ENCODE measurements at places on chromosomes 12 and 14. TPM values are rescaled to one million over a fixed set of nuclear protein-coding genes. Genes with fewer than 3 reads are reported as not detected.

The KCNH3 gene
- 0.10 TPM for total RNA-seq

The CCDC184 gene
- 0.22 TPM for total RNA-seq

The KSR2 gene
- not detected for total RNA-seq

The LTBP2 gene
- 210 TPM for total RNA-seq

The FAM186B gene
- total RNA-seq = 0.27 TPM

The RD3L gene
- total RNA-seq = not detected

- no peak for DNase-seq
- no peaks in the 10 kb centered on the region for H3K4me1 ChIP-seq
- H3K27ac ChIP-seq = no peak overlapping the region
- H3K36me3 ChIP-seq = no peaks in the 10 kb centered on the region
- no peak overlapping the region for H3K4me3 ChIP-seq
Measured at GRCh38 chr12:22160396-22161003, 114.5 kb downstream of the CMAS start.

- no peaks in the 10 kb centered on the region for H3K27me3 ChIP-seq
- no peak for DNase-seq
- peaks cover 5% of the 10 kb centered on the region for H3K4me1 ChIP-seq
- no peaks in the 10 kb centered on the region for H3K36me3 ChIP-seq
- no peak overlapping the region for H3K4me3 ChIP-seq
Measured at GRCh38 chr12:2234646-2235350, 182.0 kb downstream of the CACNA1C start.

GRCh38 chr14:102525219-102525928, 15.8 kb upstream of the ANKRD9 start:
- H3K27ac ChIP-seq = peak overlapping the region; percentile 94
- DNase-seq = no peak
- H3K27me3 ChIP-seq = no peaks in the 10 kb centered on the region
- H3K4me3 ChIP-seq = peak overlapping the region; percentile 77

GRCh38 chr12:107749083-107749482, 11.9 kb downstream of the PRDM4 start:
- no peak for DNase-seq
- H3K27ac ChIP-seq = no peak overlapping the region
- no peaks in the 10 kb centered on the region for H3K27me3 ChIP-seq
- H3K36me3 ChIP-seq = peaks cover 23% of the 10 kb centered on the region
- peaks cover 5% of the 10 kb centered on the region for H3K4me1 ChIP-seq

DNA sequence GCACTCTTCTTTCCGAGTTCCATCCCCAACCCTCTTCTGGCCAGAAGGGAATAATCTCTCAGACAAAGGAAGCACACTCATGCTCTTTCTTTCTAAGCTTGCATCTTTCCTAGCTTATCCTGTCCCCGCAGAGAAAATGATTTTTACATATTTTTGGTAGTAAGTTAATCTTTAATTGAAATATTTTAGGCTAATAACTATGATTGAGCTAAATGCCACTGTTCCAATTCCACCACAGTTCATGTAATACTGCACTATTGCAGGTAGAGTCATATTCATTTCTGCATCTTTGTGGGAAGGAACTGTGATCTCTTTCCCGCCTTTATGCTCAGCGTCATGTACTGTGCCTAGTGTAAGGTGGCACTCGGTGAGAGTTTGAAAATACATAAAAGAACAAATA, 158.9 kb upstream of the FOXG1 start:
- no peaks in the 10 kb centered on the region for H3K36me3 ChIP-seq
- no peaks in the 10 kb centered on the region for H3K4me1 ChIP-seq
- H3K4me3 ChIP-seq = no peak overlapping the region
- no peak overlapping the region for H3K27ac ChIP-seq

- no peaks in the 10 kb centered on the region for H3K36me3 ChIP-seq
- H3K4me1 ChIP-seq = no peaks in the 10 kb centered on the region
- H3K4me3 ChIP-seq = no peak overlapping the region
- peaks cover 3% of the 10 kb centered on the region for H3K27me3 ChIP-seq
- no peak overlapping the region for H3K27ac ChIP-seq
Measured at GRCh38 chr12:101957252-101957959, 80.0 kb downstream of the DRAM1 start.

DNA sequence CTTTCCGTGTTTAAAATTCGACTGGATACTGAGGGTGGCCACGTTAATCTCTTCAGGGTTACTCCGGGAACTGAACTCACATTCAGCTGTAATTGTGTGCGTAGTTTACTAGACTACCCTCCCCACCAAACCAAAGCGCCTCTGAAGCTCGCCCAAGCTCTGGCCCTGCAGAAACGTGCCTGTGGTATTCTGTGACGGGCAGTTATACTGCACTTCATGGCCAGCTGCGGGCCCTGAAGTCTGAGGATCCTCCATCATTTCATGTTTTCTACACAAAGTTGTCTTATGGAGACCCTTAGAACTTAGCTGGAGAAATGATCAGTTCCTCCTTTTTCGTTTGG, 688 bp downstream of the ZNF26 start:
- peaks cover 24% of the 10 kb centered on the region for H3K4me1 ChIP-seq
- peaks cover 17% of the 10 kb centered on the region for H3K36me3 ChIP-seq
- peak overlapping the region; percentile 90 for H3K4me3 ChIP-seq
- H3K27me3 ChIP-seq = no peaks in the 10 kb centered on the region
- peak overlapping the region; percentile 83 for H3K27ac ChIP-seq

- no peak for DNase-seq
- no peak overlapping the region for H3K27ac ChIP-seq
- no peaks in the 10 kb centered on the region for H3K27me3 ChIP-seq
- no peak overlapping the region for H3K4me3 ChIP-seq
- H3K36me3 ChIP-seq = peaks cover 18% of the 10 kb centered on the region
- H3K4me1 ChIP-seq = no peaks in the 10 kb centered on the region
Measured at GRCh38 chr14:63632932-63633514, 8.6 kb downstream of the WDR89 start.

- H3K27ac ChIP-seq = no peak overlapping the region
- DNase-seq = no peak
- H3K4me3 ChIP-seq = no peak overlapping the region
- no peaks in the 10 kb centered on the region for H3K27me3 ChIP-seq
Measured at GRCh38 chr12:44603701-44604100, 272.4 kb downstream of the NELL2 start.

DNA sequence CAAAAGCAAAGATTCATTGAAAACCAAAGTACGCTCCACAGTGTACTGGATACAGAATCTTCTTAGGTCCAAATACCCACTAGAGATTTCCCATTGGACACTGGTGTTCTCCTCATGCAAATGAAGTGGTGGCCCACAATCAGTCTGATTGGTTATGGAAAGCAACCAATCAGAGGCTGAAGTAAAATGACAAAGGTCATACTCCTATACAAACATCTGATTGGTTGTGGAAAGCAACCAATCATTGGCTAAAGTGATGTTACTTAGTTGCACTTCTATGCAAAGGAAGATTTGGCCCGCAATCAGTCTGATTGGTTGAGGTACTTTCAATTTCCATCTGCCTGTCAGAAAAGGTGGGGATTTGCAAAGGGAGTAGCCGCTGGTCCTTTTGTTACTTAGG, 1.3 kb upstream of the WASHC3 start:
- peaks cover 3% of the 10 kb centered on the region for H3K36me3 ChIP-seq
- no peak overlapping the region for H3K4me3 ChIP-seq
- peaks cover 18% of the 10 kb centered on the region for H3K4me1 ChIP-seq
- H3K27me3 ChIP-seq = no peaks in the 10 kb centered on the region
- H3K27ac ChIP-seq = no peak overlapping the region
- DNase-seq = no peak

DNA sequence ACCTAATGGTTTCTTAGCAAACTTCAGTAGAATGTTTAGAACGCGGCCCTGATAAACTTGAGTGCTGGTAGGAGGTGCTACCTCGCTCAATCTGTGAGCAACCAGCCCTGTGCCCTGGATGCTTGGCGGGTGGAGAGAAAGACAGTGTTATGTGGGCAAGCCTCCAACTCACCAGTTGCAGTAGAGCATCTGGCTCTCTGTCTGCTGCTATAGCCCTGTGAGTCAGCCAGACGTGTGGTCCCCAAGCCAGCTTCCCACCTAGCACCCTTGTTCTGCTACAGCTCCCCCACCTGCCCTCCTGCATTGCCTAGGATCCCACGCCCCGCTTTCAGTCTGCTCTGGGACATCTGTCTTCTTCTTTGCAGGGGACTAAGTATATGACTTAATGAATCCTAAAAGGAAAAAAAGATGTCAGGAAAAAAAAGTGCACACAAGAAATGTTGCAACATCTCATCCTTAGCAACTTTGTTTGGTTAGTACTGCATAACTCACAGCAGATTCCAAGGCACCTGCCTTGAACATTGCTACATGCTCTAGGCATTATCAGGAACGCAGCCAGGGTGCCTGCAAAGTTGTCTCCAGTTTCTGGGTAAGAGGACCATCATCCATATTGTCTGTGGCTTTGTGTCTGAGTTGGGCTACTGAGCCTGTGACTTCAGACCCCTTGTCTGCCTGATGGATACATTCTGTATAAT, 13.6 kb downstream of the SNRNP35 start:
- H3K27me3 ChIP-seq = no peaks in the 10 kb centered on the region
- no peak for DNase-seq
- H3K4me3 ChIP-seq = no peak overlapping the region
- peaks cover 25% of the 10 kb centered on the region for H3K36me3 ChIP-seq
- H3K27ac ChIP-seq = peak overlapping the region; percentile 24

- H3K4me3 ChIP-seq = no peak overlapping the region
- H3K27ac ChIP-seq = no peak overlapping the region
- no peaks in the 10 kb centered on the region for H3K27me3 ChIP-seq
- peaks cover 12% of the 10 kb centered on the region for H3K36me3 ChIP-seq
Measured at GRCh38 chr14:50790589-50790988, 40.4 kb downstream of the NIN start.

DNA sequence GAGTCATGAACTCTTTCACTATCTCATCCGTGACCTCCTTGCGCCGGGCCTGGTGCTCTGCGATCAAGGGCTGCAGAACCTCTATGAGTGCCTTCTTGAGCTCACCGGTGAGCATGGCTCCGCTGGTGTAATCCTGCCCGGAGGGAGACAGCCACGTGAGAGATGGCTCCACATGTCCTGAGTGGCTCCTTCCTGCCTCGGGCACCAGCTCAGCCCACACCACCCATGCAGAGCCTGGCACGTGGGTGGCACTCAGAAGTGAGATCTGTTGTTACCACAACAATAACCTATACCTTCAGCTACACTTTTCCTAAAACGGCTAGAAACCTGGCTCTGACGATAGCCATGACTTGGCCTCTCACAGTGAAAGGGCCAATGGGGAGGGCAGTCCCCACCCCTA, 11.8 kb downstream of the SLC25A47 start:
- no peaks in the 10 kb centered on the region for H3K4me1 ChIP-seq
- no peak overlapping the region for H3K4me3 ChIP-seq
- H3K27me3 ChIP-seq = no peaks in the 10 kb centered on the region

DNA sequence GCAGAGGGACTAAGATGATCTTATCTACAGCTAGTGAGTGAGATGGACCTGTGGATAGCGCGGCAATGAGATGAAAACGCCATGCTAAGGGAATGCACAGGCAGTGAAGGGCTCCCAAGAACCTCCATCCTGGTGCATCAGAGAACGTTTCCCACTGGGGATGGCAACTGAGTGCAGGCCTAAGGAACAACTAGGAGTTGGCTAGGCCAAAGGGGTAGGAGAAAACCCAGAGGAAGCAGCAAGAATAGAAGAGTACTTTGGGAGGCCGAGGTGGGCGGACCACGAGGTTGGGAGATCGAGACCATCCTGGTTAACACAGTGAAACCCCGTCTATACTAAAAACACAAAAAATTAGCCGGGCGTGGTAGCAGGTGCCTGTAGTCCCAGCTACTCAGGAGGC, 24.6 kb upstream of the BATF start:
- no peaks in the 10 kb centered on the region for H3K36me3 ChIP-seq
- H3K27ac ChIP-seq = no peak overlapping the region
- peaks cover 4% of the 10 kb centered on the region for H3K27me3 ChIP-seq

DNA sequence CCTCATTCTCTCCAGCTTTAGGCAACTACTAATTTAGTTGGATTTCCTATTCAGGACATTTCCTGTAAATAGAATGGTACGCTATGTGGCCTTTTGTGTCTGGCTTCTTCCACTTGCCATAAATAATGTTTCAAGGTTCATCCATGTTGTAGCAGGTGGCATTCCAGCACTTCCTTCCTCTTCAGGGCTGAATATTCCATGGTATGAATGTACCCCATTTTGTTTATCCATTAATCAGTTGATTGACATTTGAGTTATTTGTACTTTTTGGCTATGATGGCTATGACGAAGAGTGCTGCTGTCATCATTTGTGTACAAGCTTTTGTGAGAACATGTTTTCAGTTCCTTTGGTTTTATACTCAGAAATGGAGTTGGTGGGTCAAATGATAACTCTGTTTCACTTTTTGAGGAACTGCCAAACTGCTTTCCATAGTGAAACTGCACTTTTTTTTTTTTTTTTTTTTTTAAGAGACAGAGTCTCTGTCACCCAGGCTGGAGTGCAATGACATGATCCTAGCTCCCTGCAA, 6.5 kb upstream of the CDK2AP1 start:
- DNase-seq = no peak
- H3K4me1 ChIP-seq = no peaks in the 10 kb centered on the region
- no peaks in the 10 kb centered on the region for H3K36me3 ChIP-seq
- H3K4me3 ChIP-seq = no peak overlapping the region
- H3K27me3 ChIP-seq = no peaks in the 10 kb centered on the region
- H3K27ac ChIP-seq = no peak overlapping the region

DNA sequence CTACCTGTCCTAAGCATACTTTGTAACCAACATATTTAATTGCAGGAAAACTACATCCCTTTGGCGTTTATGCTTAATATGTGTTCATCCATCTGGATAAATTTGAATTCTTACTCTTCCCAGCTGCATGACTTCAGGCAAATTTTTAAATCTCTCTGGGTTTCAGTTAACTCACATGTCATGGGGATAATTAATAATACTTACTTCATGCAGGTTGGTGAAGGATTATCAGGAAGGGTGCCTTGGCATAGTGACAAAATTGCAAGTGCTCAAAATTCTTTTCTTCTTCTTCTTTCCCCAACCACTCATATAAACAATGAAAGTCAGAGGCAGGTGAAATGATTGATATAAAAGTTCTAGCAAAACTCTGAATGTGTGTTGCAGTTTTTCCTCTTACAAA, 15.9 kb downstream of the SYT10 start:
- H3K27me3 ChIP-seq = peaks cover 1% of the 10 kb centered on the region
- no peak for DNase-seq
- no peak overlapping the region for H3K27ac ChIP-seq

GRCh38 chr12:113221997-113222729, 899 bp downstream of the TPCN1 start:
- no peaks in the 10 kb centered on the region for H3K27me3 ChIP-seq
- peaks cover 43% of the 10 kb centered on the region for H3K4me1 ChIP-seq
- H3K4me3 ChIP-seq = peak overlapping the region; percentile 83
- H3K36me3 ChIP-seq = no peaks in the 10 kb centered on the region
- DNase-seq = no peak
- H3K27ac ChIP-seq = peak overlapping the region; percentile 94

DNA sequence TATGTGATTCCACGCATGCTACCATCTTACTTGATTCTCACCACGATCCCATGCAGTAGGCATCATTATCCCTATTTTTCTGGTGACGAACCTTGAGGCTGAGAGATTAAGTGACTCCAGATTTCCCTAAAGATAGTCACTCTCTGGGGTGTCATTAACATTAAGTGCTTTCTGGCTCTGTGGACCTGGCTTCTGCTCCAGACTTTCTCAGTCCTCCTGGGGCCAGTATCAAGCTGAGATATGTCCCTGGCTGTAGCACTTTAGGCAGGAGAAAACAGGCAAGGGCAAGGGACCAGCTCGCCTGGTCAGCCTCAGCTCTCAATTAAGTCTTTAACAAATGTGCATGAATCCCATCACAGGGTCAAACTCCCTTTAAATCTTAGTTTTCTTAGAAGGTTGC, 38.3 kb upstream of the PRB2 start:
- peaks cover 3% of the 10 kb centered on the region for H3K36me3 ChIP-seq
- DNase-seq = no peak
- H3K27ac ChIP-seq = no peak overlapping the region
- no peak overlapping the region for H3K4me3 ChIP-seq
- no peaks in the 10 kb centered on the region for H3K4me1 ChIP-seq
